PC-3 (cell line): ENCODE measurements at places on chromosomes 2 and 18.

- H3K36me3 ChIP-seq, result no peaks in the 10 kb centered on the region
- no peak overlapping the region for H3K4me3 ChIP-seq
- peaks cover 4% of the 10 kb centered on the region for H3K4me1 ChIP-seq
- H3K27ac ChIP-seq, result no peak overlapping the region
- H3K27me3 ChIP-seq, result no peaks in the 10 kb centered on the region
- no peak for DNase-seq
Observed at GRCh38 chr2:173028141-173028540, 47.5 kb upstream of the MAP3K20 start.

GRCh38 chr2:68330691-68331090 is 10.9 kb upstream of the CNRIP1 start:
- no peak overlapping the region for H3K4me3 ChIP-seq
- peak; percentile 42 for DNase-seq

GRCh38 chr2:160336105-160336504 is 136.0 kb upstream of the ITGB6 start:
- DNase-seq, result no peak
- H3K27ac ChIP-seq, result no peak overlapping the region
- H3K36me3 ChIP-seq, result 0 out of 2 replicates have a peak, but pooled peaks cover under 1% of the 10 kb centered on the region
- H3K27me3 ChIP-seq, result no peaks in the 10 kb centered on the region
- H3K4me3 ChIP-seq, result no peak overlapping the region

GRCh38 chr18:1094409-1094808 is 189.7 kb downstream of the ADCYAP1 start:
- peak; percentile 76 for DNase-seq
- no peak overlapping the region for H3K27ac ChIP-seq
- no peaks in the 10 kb centered on the region for H3K4me1 ChIP-seq
- no peak overlapping the region for H3K4me3 ChIP-seq
- H3K36me3 ChIP-seq, result no peaks in the 10 kb centered on the region

DNA sequence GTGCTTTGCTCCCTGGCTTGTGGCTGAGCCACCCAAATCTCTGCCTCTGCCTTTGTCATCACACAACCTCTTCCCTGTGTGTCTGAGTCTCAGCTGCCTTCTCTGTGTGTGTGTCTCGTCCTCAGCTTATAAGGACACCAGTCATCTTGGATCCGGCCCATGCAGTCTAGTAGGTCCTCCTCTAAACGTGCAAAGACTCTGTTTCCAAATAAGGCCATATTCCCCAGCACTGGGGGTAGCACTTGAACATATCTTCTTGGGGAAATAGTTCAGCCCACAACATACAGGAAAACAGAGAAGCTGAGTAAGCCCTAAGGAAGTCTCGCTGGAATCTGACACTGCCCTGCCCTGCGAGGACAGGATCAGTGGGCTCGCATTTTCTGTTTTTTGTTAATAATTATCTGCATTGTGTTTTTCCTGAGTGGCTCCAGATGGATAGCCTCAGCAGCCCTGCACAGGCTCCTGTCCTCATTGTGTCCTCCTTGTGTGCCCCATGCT is 42.1 kb downstream of the MTCL1 start:
- no peaks in the 10 kb centered on the region; the same call in 1 of the 2 replicates for H3K36me3 ChIP-seq
- no peaks in the 10 kb centered on the region for H3K27me3 ChIP-seq
- H3K4me3 ChIP-seq, result no peak overlapping the region
- H3K4me1 ChIP-seq, result peaks cover 10% of the 10 kb centered on the region; the same call in 1 of the 2 replicates
- DNase-seq, result peak; percentile 7

GRCh38 chr2:105858868-105859693 is 114.4 kb downstream of the NCK2 start:
- H3K36me3 ChIP-seq, result peaks cover 3% of the 10 kb centered on the region
- peaks cover 13% of the 10 kb centered on the region for H3K4me1 ChIP-seq
- no peak overlapping the region for H3K27ac ChIP-seq
- H3K4me3 ChIP-seq, result no peak overlapping the region
- H3K27me3 ChIP-seq, result no peaks in the 10 kb centered on the region

DNA sequence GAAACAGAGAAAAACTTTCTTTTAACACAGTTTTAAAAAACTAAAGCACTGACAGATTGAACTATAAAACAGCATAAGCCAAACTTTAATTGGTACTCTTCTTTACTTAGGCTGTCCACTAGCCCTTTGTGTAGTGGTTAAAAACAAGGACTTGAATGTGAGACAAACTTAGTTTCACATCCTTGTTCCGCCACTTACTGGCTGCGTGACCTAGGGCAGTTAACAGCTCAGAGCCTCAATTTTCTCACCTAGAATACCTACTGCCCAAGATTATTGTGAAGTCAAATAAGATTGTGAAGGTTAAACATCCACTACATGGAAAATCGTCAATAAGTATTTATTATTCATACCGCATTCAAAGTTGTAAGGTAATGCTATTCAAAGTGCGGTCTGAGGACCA is 2.0 kb downstream of the WDR35 start:
- no peak for DNase-seq
- no peak overlapping the region for H3K27ac ChIP-seq
- H3K27me3 ChIP-seq, result no peaks in the 10 kb centered on the region
- peaks cover 2% of the 10 kb centered on the region; the same call in 1 of the 2 replicates for H3K36me3 ChIP-seq
- peak overlapping the region; percentile 85; the same call in 1 of the 2 replicates for H3K4me3 ChIP-seq
- peaks cover 19% of the 10 kb centered on the region for H3K4me1 ChIP-seq

- 0 out of 2 replicates have a peak, but pooled peaks cover 2% of the 10 kb centered on the region for H3K36me3 ChIP-seq
- H3K4me1 ChIP-seq, result no peaks in the 10 kb centered on the region
- no peak overlapping the region for H3K4me3 ChIP-seq
- no peak overlapping the region for H3K27ac ChIP-seq
Observed at GRCh38 chr2:32833709-32834108, 113.0 kb upstream of the LTBP1 start.

- no peak for DNase-seq
- no peaks in the 10 kb centered on the region for H3K36me3 ChIP-seq
- no peaks in the 10 kb centered on the region for H3K27me3 ChIP-seq
- no peaks in the 10 kb centered on the region for H3K4me1 ChIP-seq
- no peak overlapping the region for H3K4me3 ChIP-seq
- H3K27ac ChIP-seq, result no peak overlapping the region
Observed at GRCh38 chr18:55300421-55300935, 287.5 kb downstream of the TCF4 start.

- H3K4me3 ChIP-seq, result no peak overlapping the region
- H3K27me3 ChIP-seq, result no peaks in the 10 kb centered on the region
- peaks cover 11% of the 10 kb centered on the region; the same call in 1 of the 2 replicates for H3K4me1 ChIP-seq
Observed at GRCh38 chr2:140589273-140589672, 1541.5 kb downstream of the LRP1B start.

GRCh38 chr2:210671065-210671464 is 114.7 kb downstream of the CPS1 start:
- H3K27ac ChIP-seq, result no peak overlapping the region
- H3K4me3 ChIP-seq, result no peak overlapping the region
- no peaks in the 10 kb centered on the region for H3K27me3 ChIP-seq
- H3K4me1 ChIP-seq, result no peaks in the 10 kb centered on the region
- H3K36me3 ChIP-seq, result no peaks in the 10 kb centered on the region

- no peak for DNase-seq
- peaks cover 5% of the 10 kb centered on the region; the same call in 1 of the 2 replicates for H3K4me1 ChIP-seq
- H3K36me3 ChIP-seq, result peaks cover 3% of the 10 kb centered on the region; the same call in 1 of the 2 replicates
- no peak overlapping the region for H3K4me3 ChIP-seq
- no peaks in the 10 kb centered on the region for H3K27me3 ChIP-seq
Observed at GRCh38 chr18:23401400-23402347, 51.4 kb upstream of the RIOK3 start.

DNA sequence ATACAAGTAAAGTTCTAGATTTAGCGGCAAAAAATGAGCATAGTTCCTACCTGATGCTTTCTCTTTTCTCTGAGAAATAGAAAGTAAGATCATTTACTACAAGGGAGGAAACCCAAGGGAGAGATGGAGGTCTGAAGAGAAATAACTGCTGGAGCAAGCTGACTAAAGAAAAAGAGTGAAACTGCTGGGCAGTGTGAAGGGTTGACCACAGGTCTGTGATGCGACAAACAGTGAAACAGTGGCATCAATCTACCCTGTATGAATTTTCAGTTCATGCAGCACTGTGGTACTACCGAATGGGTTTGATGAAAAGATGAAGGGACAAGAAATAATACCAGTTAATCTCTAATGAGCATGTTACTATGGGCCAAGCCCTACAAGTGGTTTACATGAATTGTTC is 52.2 kb downstream of the CUL3 start:
- H3K27ac ChIP-seq, result no peak overlapping the region
- H3K4me3 ChIP-seq, result no peak overlapping the region
- no peaks in the 10 kb centered on the region for H3K4me1 ChIP-seq
- H3K36me3 ChIP-seq, result peaks cover 8% of the 10 kb centered on the region
- H3K27me3 ChIP-seq, result no peaks in the 10 kb centered on the region

- H3K27ac ChIP-seq, result no peak overlapping the region
- no peaks in the 10 kb centered on the region for H3K36me3 ChIP-seq
- no peak overlapping the region for H3K4me3 ChIP-seq
- no peaks in the 10 kb centered on the region for H3K27me3 ChIP-seq
Observed at GRCh38 chr18:8703092-8703709, 2.2 kb upstream of the MTCL1 start.

GRCh38 chr2:237445611-237446337 is 31.8 kb upstream of the COL6A3 start:
- no peaks in the 10 kb centered on the region for H3K27me3 ChIP-seq
- no peaks in the 10 kb centered on the region for H3K36me3 ChIP-seq
- DNase-seq, result no peak
- no peak overlapping the region for H3K27ac ChIP-seq
- H3K4me1 ChIP-seq, result peaks cover 10% of the 10 kb centered on the region; the same call in 1 of the 2 replicates
- H3K4me3 ChIP-seq, result no peak overlapping the region

DNA sequence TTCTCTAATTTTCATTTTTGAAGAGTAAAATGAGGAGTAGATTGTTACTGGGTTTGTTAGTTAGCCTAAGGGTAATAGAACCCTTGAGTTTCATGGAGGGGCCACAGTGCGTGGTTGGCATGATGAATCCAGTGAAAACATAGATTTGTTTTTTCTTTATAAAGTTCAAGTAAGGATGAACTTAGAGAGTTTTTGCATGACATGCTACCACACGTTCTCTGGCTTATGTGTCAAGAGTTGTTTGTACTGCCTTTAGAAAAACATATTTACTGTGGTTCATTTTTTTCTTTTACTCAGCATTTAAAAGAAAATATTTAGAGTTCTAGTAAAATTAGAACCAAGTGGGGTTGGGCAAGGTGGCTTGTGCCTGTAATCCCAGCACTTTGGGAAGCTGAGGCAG is 21.8 kb downstream of the RBM44 start:
- no peak overlapping the region for H3K27ac ChIP-seq

GRCh38 chr2:108943751-108944150 is 45.3 kb downstream of the EDAR start:
- no peak for DNase-seq
- H3K36me3 ChIP-seq, result no peaks in the 10 kb centered on the region
- no peak overlapping the region for H3K4me3 ChIP-seq
- no peak overlapping the region for H3K27ac ChIP-seq

DNA sequence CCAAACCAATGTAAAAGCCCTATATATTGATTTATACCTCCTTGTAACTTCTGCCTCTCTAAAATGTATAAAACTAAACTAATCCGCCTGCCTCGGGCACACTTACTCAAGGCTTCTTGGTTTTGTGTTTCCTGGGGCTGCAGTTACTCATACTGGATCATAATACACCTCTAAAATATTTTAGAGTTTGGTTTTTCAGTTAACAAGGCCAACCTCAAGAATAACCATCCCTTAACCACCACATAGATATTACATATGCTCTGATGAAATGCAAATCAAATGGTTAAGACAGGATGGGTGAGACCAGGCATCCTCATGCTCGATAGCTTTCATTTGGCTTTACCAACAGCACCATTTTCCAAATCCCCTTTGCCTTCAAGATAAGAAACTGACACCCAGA is 46.4 kb downstream of the UXS1 start:
- peak overlapping the region; percentile 78 for H3K27ac ChIP-seq
- peak; percentile 63 for DNase-seq
- H3K27me3 ChIP-seq, result no peaks in the 10 kb centered on the region
- peaks cover 38% of the 10 kb centered on the region for H3K4me1 ChIP-seq

GRCh38 chr2:238127165-238128060 is 11.1 kb upstream of the KLHL30 start:
- no peak for DNase-seq
- H3K36me3 ChIP-seq, result no peaks in the 10 kb centered on the region
- H3K4me3 ChIP-seq, result no peak overlapping the region
- H3K27ac ChIP-seq, result no peak overlapping the region
- H3K27me3 ChIP-seq, result no peaks in the 10 kb centered on the region

GRCh38 chr2:223034221-223034975 is 17.6 kb upstream of the KCNE4 start:
- DNase-seq, result no peak
- H3K27me3 ChIP-seq, result no peaks in the 10 kb centered on the region
- no peaks in the 10 kb centered on the region for H3K4me1 ChIP-seq
- H3K36me3 ChIP-seq, result no peaks in the 10 kb centered on the region
- no peak overlapping the region for H3K4me3 ChIP-seq

GRCh38 chr2:189096769-189097447 is 82.7 kb downstream of the COL5A2 start:
- no peak overlapping the region for H3K4me3 ChIP-seq
- peak overlapping the region; percentile 22 for H3K27ac ChIP-seq
- H3K27me3 ChIP-seq, result no peaks in the 10 kb centered on the region
- peak; percentile 88 for DNase-seq
- peaks cover 10% of the 10 kb centered on the region; the same call in 1 of the 2 replicates for H3K36me3 ChIP-seq

DNA sequence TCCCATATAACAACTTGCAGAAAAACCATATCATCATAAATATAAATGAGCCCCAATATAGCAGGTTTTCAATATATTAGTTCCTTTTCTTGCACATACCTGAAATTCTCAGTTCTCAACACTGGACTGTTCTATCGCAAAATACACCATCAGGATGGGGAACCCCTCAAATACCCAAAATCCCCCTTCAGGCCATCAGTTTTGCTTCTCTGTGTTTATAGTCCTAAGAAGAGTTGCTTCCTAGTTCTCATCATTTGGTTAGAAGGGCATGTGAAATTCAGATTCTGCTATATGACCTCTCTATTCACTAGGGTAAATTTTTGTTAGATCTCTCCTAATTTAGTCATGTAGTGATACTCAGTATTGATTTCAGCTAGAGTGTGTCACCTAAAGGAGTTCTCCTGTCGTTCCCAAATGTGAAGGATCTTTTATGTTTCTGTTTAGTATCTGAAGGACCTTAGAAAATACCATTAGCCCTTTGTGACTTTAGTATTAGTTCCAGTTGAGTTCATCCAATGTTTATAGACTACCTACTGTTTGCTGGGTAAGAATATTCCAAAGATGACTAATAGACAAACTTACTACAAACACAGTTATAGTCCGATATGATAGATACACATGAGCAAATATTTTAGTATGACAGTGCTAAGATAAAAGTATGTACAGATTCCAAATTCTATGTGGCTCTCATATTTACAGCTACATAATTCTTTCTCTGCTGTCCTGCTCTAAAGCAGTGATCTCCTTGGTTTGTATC is 115.8 kb downstream of the TTC27 start:
- DNase-seq, result peak; percentile 77
- peak overlapping the region; percentile 33 for H3K27ac ChIP-seq
- no peaks in the 10 kb centered on the region for H3K27me3 ChIP-seq
